ENCODE measurements at places on chromosomes 3 and 15. TPM values are rescaled to one million over a fixed set of nuclear protein-coding genes. Genes with fewer than 3 reads are reported as not detected.

Gene TM4SF4
- not detected for total RNA-seq

Gene GXYLT2
- 0.23 TPM for total RNA-seq

Gene GP5
- 1.6 TPM for total RNA-seq

- no peaks in the 10 kb centered on the region for H3K27me3 ChIP-seq
- no peak overlapping the region for H3K27ac ChIP-seq
- H3K4me3 ChIP-seq = peak overlapping the region; percentile 76
Measured at GRCh38 chr15:52680041-52680391, 828 bp upstream of the ATOSA start.

- H3K4me3 ChIP-seq = no peak overlapping the region
- H3K27me3 ChIP-seq = peaks cover 6% of the 10 kb centered on the region
- H3K4me1 ChIP-seq = no peaks in the 10 kb centered on the region
- DNase-seq = no peak
Measured at GRCh38 chr15:92365906-92366305, 27.8 kb upstream of the ST8SIA2 start.

- H3K27me3 ChIP-seq = no peaks in the 10 kb centered on the region
- peak overlapping the region; percentile 94 for H3K27ac ChIP-seq
- H3K36me3 ChIP-seq = peaks cover 2% of the 10 kb centered on the region
- H3K4me3 ChIP-seq = peak overlapping the region; percentile 82
Measured at GRCh38 chr15:86653344-86654197, 573.9 kb downstream of the AGBL1 start.

- H3K27me3 ChIP-seq = no peaks in the 10 kb centered on the region
- no peak overlapping the region for H3K4me3 ChIP-seq
- no peaks in the 10 kb centered on the region for H3K4me1 ChIP-seq
- H3K36me3 ChIP-seq = peaks cover 4% of the 10 kb centered on the region
- DNase-seq = no peak
Measured at GRCh38 chr3:53229171-53229570, 26.7 kb downstream of the TKT start.

DNA sequence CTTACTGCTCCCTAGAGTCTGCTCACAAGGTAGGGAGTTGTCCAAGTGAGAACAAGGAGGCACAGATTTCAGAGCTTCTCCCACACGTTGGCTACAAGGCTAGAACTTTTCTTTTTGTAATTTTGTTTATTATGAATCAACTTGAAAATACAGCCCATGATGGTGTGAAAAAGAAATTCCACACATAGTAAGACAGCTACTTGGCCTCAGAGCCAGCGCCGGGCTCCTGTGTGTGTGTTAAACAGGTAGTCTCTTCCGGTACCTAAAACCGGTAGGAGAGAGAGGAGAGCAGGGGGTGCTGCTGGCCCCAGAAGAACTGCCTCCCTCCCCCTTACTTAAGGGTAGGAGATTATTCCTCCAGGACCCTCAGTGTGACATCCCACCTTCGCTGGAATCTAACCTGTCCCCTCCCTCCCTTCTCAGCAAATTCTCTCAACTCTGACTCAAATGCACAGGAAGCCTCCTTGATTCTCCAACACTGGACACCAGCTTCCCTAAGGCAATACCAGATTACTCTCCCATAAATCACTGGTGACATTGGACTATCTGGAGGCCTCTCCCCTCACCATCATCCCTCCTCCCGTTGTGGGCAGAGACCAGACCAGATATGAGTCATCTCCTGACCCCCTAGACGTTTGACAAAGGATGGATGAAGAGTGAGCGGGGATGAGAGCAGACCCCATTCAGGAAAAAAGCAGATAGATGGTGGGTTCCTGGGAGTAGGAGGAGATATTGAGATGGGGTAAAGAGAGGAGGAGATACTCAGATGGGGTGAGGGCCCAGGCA is 4.5 kb upstream of the IP6K1 start:
- H3K4me1 ChIP-seq = peaks cover 25% of the 10 kb centered on the region
- H3K27me3 ChIP-seq = no peaks in the 10 kb centered on the region
- H3K27ac ChIP-seq = no peak overlapping the region

GRCh38 chr3:120497336-120497735 is 46.5 kb upstream of the FSTL1 start:
- DNase-seq = no peak
- H3K27ac ChIP-seq = no peak overlapping the region
- H3K36me3 ChIP-seq = peaks cover 4% of the 10 kb centered on the region
- no peak overlapping the region for H3K4me3 ChIP-seq
- peaks cover 7% of the 10 kb centered on the region for H3K27me3 ChIP-seq

DNA sequence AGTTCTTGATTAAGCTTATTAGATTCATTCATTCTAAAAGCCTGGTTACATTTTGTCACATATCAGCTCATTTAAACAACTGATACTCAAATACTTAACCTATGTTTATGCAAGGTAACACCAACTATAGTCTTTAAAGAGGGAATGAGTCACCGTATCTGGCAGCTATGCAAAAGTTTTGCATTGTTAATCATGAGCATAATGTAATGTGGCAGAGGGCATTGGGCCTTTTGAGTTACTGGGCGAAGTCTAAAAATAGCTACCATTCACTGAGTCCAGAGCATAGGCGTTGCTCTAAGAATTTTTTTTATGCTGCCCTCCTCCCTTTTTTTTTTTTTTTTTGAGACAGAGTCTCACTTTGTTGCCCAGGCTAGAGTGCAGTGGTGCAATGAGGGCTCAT is 277.7 kb upstream of the ZNF717 start:
- H3K27ac ChIP-seq = no peak overlapping the region
- H3K27me3 ChIP-seq = no peaks in the 10 kb centered on the region
- no peaks in the 10 kb centered on the region for H3K4me1 ChIP-seq
- H3K36me3 ChIP-seq = no peaks in the 10 kb centered on the region

GRCh38 chr3:191296041-191296541 is 33.1 kb upstream of the CCDC50 start:
- no peak overlapping the region for H3K4me3 ChIP-seq
- H3K36me3 ChIP-seq = no peaks in the 10 kb centered on the region
- no peaks in the 10 kb centered on the region for H3K27me3 ChIP-seq
- no peak for DNase-seq

DNA sequence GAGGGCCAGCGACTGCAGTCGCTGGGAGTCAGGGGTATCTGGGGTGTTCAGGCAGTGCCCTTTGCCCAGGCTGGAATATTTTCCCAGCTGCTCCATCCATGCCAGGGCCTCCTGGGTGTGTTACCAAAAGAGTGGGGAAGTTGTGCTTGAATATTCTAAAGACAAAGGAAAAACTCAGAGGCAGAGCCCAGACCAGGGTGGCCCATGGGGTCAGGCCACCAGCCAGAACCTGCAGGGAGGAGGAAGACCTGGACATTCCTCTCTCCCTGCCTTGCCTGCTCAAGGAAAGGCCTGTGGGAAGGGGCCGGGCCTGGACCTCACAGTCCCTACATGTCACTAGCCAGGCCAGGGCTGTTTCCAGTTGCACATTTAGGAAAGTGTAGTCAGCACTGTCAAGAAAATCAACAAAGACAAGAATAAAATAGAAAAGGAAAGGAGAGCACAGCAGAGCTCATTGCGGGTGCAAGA is 16.0 kb upstream of the KLF15 start:
- H3K4me1 ChIP-seq = no peaks in the 10 kb centered on the region
- H3K4me3 ChIP-seq = no peak overlapping the region
- H3K27me3 ChIP-seq = no peaks in the 10 kb centered on the region
- no peak for DNase-seq
